ENCODE measurements at places on chromosomes 6 and 20.

DNA sequence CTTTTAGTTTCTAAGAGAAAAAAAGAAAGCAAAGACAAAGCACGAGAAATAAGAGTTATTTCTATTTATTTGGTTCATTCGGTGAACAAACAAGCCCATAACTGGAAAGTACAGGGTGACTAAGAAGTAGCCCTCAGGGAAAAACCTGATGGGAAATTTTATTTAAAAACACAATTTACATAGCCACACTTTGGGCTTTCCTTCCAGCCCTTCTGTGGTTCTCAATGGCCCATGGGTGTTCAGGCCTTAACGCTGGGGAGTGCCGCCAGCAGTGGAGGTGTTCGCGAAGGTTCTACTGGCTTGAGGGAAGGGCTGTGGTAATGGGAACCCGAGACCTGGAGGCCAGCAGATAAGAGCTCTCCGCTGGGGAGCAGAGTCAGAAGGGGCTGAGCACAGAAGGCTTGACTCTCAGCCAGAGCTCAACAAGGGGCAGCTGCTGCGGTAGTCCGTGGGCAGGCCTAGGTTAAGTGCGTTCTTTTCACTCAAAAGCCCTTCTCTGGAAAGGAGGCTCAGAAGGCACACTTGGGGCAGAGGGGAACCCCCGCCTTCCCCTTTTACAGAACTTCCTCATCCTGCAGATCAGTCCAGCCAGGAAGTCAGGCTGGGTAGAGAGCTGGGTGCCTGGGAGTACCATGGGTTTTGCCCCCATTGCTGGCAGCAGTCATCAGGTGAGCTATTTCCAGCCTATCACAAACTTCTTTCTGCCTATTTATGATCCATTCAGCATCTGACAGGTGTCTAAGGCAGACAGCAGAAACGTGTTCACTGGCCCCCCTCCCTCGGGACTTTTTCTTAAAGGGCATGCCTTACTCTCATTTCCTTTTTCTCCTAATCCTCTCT lies 8.8 kb upstream of the CD83 start:
- no peak for DNase-seq

DNA sequence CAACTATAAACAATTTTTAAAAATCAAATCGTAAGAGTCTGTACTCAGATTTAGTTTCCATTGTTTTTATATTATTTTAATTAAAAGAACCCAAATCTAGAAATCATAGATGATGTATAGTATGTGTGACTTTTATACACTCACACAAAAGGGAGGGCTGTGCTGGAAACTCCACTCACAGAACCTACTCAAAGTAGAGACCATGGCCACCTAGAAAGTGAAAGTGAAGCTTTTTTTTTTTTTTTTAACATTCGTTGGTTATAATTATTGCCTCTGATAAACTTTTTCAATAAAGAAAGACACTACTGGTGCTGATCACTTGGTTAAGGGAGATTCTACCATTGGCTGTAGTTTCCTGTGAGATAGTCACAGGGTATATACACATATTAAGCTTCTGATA lies 37.9 kb upstream of the PRL start:
- DNase-seq: no peak

GRCh38 chr20:1894471-1894950 lies 696 bp upstream of the SIRPA start:
- peak; percentile 40 for DNase-seq

- DNase-seq: no peak
Measured at GRCh38 chr6:30913721-30914075, 340 bp upstream of the VARS2 start.

DNA sequence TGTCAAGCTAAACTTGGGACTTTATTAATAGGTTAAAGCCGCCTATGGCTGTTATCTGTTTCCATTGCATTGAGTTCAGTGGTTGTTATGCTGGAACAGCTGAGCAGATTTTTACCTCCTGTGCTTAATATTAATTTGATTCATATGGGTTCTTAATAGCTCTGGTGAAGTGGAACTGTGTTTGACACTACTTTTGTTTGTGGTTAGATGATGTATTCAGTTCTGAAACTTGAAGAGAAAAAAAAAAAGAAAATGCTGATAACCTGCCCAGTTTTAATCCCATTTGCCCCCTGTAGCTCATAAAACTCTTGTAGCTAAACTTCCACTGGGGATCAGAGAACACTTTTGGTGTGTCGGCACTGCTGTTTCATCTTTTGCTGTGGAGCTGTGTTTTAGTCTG lies 117.8 kb downstream of the ZDHHC14 start:
- no peak for DNase-seq

GRCh38 chr6:45073771-45074170 lies 254.4 kb upstream of the RUNX2 start:
- DNase-seq: no peak

GRCh38 chr6:101605874-101606273 lies 212.4 kb downstream of the GRIK2 start:
- no peak for DNase-seq

DNA sequence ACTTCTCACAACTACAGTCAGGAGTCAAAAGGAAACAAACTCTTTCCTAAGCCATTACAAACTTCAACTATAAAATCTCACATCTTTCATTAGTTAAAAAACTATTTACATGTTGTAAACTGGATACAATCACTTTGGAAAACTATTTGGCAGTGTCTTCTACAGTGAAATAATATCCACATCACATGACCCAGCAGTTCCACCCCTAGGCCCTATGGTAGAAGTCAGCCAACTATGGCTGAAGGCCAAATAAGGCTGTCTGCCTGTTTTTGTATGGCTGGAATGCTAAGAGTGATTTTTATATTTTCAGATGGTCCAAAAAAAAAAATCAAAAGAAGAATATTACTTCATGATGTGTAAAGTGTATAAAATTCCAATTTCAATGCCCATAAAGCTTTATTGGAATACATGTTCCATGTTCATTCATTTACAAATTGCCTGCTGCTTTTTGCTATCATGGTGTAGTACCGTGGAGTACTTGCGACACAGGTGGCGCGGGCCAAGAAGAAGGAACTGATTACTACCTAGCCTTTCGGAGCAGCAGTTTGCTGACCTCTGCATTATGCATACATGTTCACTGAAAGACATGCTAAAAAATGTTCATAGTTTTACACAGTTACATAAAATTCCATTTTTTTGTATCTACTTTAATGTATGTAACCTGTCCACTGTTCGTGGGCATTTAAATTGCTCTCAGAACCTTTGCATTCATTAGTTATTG lies 129.0 kb downstream of the KIF16B start:
- no peak for DNase-seq

- DNase-seq: peak; percentile 34
Measured at GRCh38 chr20:61387204-61387953, 135.3 kb downstream of the CDH4 start.

GRCh38 chr6:167054987-167055386 lies 55.8 kb downstream of the CEP43 start:
- DNase-seq: no peak
